ENCODE measurements at places on chromosomes 4 and X.

GRCh38 chrX:129759576-129760061 is 20.1 kb upstream of the SASH3 start:
- no peak for DNase-seq

GRCh38 chrX:72026341-72027023 is 105.2 kb downstream of the RTL5 start:
- no peak for DNase-seq

DNA sequence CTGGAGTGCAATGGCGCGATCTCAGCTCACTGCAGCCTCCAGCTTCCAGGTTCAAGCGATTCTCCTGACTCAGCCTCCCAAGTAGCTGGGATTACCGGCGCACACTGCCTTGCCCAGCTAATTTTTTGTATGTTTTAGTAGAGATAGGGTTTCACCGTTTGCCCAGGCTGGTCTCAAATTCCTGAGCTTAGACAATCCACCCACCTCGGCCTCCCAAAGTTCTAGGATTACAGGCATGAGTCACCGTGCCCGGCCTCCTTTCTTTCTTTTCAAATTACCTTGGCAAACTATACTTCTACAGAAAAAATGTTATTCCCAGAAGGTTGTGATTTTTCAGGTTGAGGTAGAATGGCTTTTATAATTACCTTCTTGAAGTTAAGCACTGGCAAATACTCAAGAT is 321.9 kb upstream of the PRPS2 start:
- DNase-seq, result no peak

DNA sequence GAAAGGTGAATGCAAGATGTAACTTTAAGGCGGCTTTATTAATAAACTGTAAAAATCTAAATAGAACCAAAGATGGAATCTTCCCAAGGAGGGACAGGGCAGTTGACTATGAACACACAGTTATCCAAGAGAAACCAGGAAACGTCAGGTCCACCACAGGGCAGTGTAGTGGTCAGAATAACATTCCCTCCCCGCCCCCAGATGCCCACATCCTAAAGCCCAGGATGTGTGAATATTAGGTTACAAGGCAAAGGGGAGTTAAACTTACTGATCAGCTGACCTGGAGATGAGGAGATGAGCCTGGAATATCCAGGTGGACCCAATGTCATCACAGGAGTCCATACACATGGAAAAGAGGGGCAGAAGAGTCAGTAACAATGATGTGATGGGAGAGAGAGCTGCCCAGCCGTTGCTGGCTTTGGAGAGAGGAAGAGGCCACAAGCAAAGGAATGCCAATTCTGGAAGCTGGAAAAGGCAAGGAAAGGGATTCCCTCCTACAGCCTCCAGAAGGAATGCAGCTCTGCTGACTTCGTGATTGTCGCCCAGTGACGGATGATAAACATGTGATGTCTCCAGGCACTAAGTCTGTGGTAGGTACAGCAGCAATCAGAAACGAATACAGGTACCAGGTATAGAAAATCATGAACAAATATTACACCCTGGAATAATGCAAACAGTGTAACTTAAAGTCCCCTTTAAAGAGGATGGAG is 5.2 kb downstream of the SH3KBP1 start:
- DNase-seq, result no peak

GRCh38 chr4:73761856-73762255 is 21.5 kb downstream of the CXCL8 start:
- DNase-seq, result no peak

DNA sequence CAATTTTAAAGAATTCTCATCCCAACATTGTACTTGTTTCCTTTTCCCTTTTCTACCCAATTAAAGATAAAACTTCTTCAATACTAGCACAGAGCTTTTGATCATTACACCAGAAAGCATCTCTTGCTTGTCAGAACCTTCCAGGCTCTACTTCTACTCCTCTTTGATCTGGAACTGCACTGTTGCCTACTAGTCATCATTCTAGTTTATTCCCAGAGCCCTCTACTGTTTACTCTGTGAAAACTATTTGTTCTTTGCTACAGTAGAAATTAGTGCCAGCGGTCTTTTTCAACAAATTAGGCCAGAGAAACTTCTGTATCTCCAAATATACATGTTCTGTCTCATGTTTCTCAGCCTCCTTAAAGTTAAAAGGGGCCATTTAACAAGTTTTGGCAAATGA is 46.8 kb upstream of the TMPRSS11F start:
- no peak for DNase-seq

- DNase-seq, result no peak
Measured at GRCh38 chr4:127634181-127634580, 1.4 kb downstream of the INTU start.

- no peak for DNase-seq
Measured at GRCh38 chr4:110624398-110624780, 1.5 kb upstream of the PITX2 start.

GRCh38 chr4:68218044-68218443 is 27.4 kb downstream of the TMPRSS11B start:
- DNase-seq, result no peak

GRCh38 chr4:181503687-181504390 is 739.4 kb upstream of the TENM3 start:
- DNase-seq, result no peak
